ENCODE measurements at places on chromosomes 2 and 18. TPM values are rescaled to one million over a fixed set of nuclear protein-coding genes. Genes with fewer than 3 reads are reported as not detected.

RESP18 gene
- total RNA-seq: not detected

DNA sequence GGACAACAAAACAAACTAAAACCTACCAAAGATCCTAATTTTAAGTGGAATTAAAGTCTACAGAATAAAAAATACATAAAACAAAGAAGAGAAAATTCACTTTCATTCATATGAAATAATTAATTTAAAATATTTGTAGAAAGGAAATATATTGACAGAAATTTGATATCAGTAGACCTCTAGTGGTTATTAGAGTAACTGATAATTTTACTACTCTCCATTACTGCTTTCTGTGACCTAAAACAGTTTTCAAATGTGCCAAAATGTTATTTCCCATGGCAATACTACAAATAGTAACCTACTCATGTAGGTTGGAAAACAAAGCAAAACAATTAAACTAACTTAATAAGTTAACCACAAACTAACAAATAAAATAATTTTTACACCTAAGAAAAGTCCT, 147.1 kb downstream of the NOL4 start:
- DNase-seq: no peak

DNA sequence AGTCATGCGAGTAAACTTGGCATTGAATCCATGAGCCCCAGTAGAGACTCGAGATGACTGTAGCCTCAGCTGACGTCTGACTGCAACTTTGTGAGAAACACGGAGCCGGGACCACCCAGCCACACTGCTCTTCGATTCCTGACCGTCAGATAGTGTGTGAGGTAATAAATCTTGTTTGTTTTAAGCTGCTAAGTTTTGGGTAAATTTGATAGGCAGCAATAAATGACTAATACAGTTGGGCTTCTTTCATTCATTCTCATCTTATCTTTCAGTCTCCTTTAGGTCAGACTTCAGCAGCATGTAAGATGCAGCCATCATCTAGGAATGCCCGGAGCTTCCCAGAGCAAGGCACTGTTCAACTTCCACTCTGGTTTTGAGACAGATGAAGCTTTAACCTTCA, 8.0 kb upstream of the KLHL29 start:
- DNase-seq: no peak

GRCh38 chr2:74212702-74213410, 14.4 kb downstream of the MTHFD2 start:
- DNase-seq: no peak

CLASP1 gene
- total RNA-seq: 55.8 TPM

DNA sequence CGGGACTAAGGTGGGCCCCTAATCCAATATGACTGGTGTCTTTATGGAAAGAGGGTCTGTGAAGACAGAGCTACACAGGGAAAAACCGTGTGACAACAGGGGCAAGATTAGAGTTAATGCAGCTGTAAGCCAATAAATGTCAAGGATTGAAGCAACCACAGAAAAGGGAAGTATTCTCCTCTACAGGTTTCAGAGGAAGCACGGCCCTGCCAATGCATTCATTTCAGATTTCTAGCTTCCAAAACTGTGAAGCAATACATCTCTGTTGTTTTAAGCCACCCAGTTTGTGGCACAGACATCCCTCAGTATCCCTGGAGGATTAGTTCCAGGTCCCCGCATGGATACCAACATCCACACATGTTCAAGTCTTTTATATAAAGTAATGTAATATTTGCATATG, 48.8 kb downstream of the SPP2 start:
- DNase-seq: no peak

DNA sequence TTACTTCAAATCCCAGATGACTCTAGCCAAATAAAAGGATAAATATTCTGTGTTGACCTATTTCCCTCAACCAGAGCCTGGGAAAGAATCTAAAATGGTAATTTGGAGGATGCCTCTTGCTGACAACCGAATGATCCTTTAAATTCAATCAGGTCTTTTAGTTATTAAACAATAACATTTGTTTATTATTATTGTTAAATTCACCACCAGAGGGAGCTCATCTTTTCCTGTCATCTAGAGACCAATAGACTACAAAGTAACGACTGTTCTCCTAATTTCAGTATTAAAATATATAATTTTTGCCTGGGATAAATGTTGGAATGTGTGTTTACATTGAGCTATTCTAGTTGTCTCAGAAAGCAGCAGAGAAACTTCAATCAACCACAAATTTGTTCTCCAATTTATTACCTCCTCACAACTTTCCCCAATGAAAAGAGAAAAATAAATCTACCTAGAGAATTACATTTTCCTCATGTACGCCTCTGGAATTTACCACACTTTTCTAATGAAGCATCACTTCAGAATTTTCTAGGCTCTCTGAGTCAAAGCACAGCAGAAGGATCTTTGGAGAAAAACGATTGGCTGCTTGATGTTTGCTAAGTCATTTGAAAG, 142.7 kb downstream of the SCG2 start:
- no peak for DNase-seq

- no peak for DNase-seq
Observed at GRCh38 chr2:54308186-54308585, 52.2 kb upstream of the TSPYL6 start.

HTRA2 gene
- total RNA-seq: 30.4 TPM

DNA sequence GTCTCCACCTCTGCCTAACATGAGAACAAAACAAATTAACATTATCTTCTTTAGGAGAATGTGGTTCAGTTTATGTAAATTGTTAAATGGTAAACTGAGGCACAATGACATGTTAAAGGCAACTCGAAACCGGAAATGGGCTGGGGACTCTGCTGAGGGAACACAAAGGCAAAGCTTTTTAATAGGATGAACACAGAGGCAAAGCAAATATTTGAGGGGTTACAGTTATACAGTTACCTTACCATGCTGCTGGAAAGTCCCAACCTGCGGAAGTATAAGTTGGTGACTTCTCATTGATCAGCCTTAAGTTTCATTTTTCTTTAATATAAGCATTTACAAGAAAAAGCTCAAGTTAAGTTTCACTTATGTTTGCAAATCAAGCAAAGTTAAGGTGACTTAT, 195.0 kb downstream of the DLGAP1 start:
- DNase-seq: no peak

- no peak for DNase-seq
Observed at GRCh38 chr2:219526320-219527075, 12.2 kb downstream of the ASIC4 start.

FHOD3 gene
- total RNA-seq: 26.0 TPM

LOXL3 gene
- 6.1 TPM for total RNA-seq

- DNase-seq: no peak
Observed at GRCh38 chr18:48771641-48772375, 179.0 kb downstream of the SMAD7 start.

- peak; percentile 83 for DNase-seq
Observed at GRCh38 chr2:38750011-38750890, 910 bp downstream of the SRSF7 start.

DNA sequence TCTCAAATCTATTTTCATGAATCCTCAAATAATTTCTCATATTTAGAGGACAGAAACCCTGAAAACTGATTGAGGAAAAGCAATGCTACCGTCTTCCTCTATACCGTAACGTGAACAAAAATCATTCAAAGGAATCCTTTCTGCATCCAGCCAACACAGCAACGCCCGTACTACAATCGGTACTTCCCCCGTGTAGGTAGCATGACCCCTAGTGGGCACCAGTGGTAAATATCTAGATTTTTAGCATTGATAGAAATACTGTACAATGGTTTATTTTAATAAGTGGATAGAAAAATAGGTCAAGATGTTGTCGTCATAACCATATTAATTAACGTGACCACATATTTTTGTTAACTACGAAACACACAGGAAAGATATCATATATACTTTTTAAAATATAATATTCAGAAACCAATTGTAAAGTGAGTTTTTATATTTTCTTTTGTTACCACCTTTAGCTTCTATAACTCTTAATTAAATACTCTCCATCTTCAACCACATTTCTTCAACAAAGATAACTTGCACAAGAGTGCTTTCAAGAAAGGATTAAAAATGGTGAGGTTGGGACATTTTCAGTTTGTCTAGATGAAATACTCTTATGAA, 194.1 kb downstream of the SS18 start:
- DNase-seq: no peak

- no peak for DNase-seq
Observed at GRCh38 chr2:10790228-10790973, 22.2 kb downstream of the PDIA6 start.

VAMP5 gene
- 96.2 TPM for total RNA-seq

- no peak for DNase-seq
Observed at GRCh38 chr18:78902795-78903435, 76.7 kb upstream of the SALL3 start.

GRCh38 chr2:182302174-182302573, 124.7 kb downstream of the PDE1A start:
- no peak for DNase-seq

DNA sequence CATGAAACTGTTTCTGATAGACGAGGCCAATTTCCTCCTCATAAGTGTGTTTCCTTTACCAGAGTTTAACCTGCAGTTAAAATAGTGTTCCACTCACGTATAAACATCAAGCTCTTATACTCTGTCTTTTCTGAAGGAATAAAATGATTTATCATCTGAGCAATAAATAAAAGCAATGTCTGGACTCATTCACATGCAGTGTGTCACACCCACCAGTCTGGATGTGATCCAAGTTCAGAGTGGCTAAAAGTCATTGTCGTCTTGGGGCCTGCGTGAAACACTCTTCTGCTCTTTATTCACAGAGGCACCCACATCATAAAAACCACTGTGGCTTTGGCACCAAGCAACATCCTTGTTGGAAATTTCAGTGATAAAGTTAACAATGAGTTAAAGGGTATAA, 19.5 kb upstream of the SLC9A4 start:
- DNase-seq: no peak

GRCh38 chr2:176637486-176638166, 368.4 kb downstream of the MTX2 start:
- peak; percentile 91 for DNase-seq
